Pancreas (tissue), 10 donors: ENCODE measurements at places on chromosomes 13 and 19.

DNA sequence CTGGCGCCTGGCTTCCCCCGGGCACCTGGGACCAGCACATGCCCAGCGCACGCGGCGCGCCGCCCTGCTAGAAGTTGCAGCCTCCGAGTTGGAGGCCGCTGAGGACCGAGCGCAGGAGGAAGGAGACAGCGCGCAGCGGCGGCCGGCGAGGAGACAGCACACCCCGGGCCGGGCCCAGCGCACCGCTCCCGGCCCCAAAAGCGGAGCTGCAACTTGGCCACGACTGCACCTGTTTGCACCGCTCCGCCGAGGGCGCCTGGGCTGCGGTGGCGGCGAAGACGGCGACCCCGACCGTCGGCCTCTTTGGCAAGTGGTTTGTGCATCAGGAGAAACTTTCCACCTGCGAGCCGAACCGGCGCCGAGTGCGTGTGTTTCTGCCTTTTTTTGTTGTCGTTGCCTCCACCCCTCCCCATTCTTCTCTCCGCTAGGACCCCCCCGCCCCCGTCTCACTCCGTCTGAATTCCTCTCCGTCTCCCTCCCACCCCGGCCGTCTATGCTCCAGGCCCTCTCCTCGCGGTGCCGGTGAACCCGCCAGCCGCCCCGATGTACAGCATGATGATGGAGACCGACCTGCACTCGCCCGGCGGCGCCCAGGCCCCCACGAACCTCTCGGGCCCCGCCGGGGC lies at the start of gene SOX1:
TSS of gene SOX1 (plus strand) at position 34 of the 626 bp plus-strand sequence. CDS start at position 544, 510 bp downstream.
- no peak for DNase-seq
- no peak within 1 kb of the TSS for H3K27ac ChIP-seq
- H3K27me3 ChIP-seq = peaks cover 25% of the 10 kb centered on the region
- H3K4me1 ChIP-seq = peaks cover under 1% of the 10 kb centered on the region

DNA sequence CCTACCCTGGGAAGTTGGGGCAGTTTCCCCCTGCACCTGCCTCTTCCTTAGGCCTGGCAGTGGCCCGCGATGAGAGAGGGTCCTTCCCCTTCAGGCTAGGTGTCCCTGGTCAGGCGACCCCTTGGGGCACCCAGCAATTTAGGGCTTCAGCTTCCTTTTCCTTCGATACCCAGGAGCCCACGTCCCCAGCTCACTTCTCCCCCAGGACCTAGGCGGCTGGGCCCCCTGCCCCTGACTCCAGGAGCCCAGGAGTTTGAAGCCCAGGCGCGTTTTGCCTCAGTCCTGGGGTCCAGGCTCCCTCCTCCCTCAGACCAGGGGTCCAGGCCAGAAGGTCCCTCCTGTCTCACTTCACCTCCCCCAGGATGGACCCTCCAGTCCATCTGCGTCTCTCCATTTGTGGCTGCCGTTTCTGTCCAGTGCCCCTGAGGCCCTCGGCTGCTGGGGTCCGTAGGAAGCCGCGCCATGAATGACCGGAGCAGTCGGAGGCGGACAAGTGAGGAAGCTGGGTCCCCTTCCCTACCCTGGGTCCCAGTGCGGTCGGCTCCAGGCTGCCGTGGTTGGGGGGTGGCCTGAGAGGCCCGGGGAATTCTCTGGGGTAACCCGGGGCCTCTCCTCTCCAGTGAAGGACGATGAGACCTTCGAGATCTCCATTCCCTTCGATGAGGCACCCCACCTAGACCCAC lies 714 bp downstream of the CCDC106 start:
- peak; percentile 50 for DNase-seq
- no peaks in the 10 kb centered on the region for H3K36me3 ChIP-seq
- H3K4me3 ChIP-seq = peak overlapping the region; percentile 93
- H3K27me3 ChIP-seq = no peaks in the 10 kb centered on the region

GRCh38 chr13:48210178-48210577 lies 22.8 kb upstream of the ITM2B start:
- no peak overlapping the region for H3K27ac ChIP-seq
- DNase-seq = no peak
- no peaks in the 10 kb centered on the region for H3K27me3 ChIP-seq
- H3K4me3 ChIP-seq = no peak overlapping the region

DNA sequence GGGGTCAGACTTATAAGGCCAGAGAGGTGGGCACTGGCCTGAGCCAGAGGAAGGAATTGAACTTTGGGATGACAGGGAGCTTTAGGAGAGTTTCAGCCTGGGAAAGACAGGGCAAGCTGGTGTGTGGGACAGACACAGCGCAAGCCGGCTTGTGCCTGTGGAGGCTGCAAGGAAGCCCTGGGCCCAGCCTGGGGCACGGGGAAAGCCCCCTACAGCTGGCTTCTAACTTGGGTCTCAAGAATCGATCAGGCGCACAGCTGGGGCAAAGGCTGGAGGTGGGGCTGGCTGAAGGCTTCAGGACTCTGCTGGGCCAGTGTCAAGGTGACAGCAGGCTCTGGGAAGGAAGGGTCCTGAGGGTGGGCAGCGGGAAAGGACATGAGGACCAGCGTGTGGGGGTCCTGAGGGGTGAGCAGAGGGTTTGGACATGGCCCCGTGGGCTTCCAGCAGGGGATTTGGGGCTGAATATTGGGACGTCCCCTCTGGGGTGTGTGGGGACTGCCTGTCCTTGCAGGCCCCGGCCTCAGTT lies 3.0 kb downstream of the PTOV1 start:
- no peaks in the 10 kb centered on the region for H3K27me3 ChIP-seq
- H3K27ac ChIP-seq = no peak overlapping the region
- no peak overlapping the region for H3K4me3 ChIP-seq
- H3K4me1 ChIP-seq = no peaks in the 10 kb centered on the region
- no peaks in the 10 kb centered on the region for H3K36me3 ChIP-seq
- no peak for DNase-seq

DNA sequence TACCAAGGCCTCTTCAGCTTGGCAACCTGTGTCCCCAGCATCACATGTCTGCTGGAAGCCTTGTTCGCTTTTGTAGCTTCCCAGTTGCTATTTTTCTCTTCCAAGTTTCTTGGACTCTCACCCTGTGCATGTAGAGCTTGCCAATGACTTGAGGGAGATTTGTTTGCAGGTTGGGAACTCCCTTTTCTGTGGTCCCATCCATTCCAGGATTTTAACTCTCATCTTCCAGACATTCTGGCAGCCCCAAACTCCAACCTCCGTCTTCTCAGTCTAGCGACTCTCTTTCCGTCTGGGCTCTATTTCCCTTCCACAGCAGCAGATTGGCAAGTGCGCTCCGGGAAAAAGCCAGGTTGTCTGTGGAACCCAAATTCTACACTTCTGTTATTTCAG lies 9.0 kb downstream of the PLAUR start:
- no peaks in the 10 kb centered on the region for H3K27me3 ChIP-seq
- H3K4me3 ChIP-seq = no peak overlapping the region
- no peak for DNase-seq
- no peaks in the 10 kb centered on the region for H3K4me1 ChIP-seq
- H3K27ac ChIP-seq = no peak overlapping the region

- H3K4me3 ChIP-seq = no peak overlapping the region
- H3K27ac ChIP-seq = no peak overlapping the region
- no peaks in the 10 kb centered on the region for H3K4me1 ChIP-seq
- H3K27me3 ChIP-seq = no peaks in the 10 kb centered on the region
Measured at GRCh38 chr13:51935326-51936171, 73.8 kb downstream of the CCDC70 start.

DNA sequence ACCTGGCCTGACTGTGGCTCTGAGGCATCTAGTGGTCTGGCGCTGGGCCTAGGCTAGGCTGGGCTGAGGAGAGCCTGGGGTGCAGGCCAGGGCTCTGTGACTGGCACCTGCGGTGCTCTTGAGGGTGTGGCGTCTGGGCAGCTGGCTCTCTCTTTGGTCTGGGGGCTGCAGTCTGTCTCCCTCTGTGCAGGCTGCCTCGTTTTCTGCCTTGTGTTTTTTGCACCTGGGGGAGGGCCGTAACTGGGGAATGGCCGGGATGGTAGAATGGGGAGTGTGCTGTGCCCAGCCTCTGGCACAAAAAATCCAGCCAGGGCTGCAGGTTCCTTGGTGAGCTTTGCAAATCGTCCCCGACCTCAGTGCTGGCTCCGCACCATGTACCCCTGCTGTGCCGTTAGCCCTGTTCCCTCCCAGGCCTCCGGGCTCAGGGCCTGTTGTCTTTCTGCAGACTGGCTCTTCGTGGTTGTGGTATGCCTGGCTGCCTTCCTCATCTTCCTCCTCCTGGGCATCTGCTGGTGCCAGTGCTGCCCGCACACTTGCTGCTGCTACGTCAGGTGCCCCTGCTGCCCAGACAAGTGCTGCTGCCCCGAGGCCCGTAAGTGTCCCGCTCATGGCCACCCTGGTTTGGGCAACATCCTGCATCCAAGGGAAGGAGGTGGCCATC lies 6.5 kb upstream of the USF2 start:
- H3K4me1 ChIP-seq = peaks cover 10% of the 10 kb centered on the region
- H3K4me3 ChIP-seq = no peak overlapping the region

DNA sequence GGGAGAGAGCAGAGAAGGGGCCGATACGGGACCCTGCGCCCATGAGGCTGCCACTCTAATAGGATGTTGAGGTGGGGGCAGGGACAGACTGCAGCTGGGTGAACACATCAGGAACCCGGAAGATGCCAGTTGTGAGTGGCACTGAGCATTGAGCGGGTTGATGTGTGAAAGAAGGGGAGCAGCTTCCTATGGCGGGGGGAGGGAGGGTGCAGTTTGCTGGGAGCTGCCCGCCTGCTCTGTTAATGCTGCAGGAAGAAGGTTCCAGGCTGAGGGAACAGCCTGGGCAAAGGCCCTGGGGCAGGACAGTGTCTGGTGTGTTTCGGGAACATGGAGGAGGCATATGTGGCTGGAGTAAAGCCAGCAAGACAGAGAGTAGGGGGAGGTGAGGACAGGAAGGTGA lies 29.8 kb downstream of the DNM2 start:
- peak overlapping the region; percentile 91 for H3K27ac ChIP-seq
- H3K4me1 ChIP-seq = peaks cover 84% of the 10 kb centered on the region
- no peak overlapping the region for H3K4me3 ChIP-seq
- no peaks in the 10 kb centered on the region for H3K27me3 ChIP-seq
- H3K36me3 ChIP-seq = no peaks in the 10 kb centered on the region

- H3K36me3 ChIP-seq = no peaks in the 10 kb centered on the region
- H3K4me3 ChIP-seq = no peak overlapping the region
- H3K4me1 ChIP-seq = no peaks in the 10 kb centered on the region
- no peak overlapping the region for H3K27ac ChIP-seq
Measured at GRCh38 chr19:3129112-3129511, 6.7 kb upstream of the GNA15 start.

GRCh38 chr19:56071151-56071550 lies 49.9 kb downstream of the ZNF787 start:
- DNase-seq = no peak
- peaks cover 6% of the 10 kb centered on the region for H3K4me1 ChIP-seq
- no peaks in the 10 kb centered on the region for H3K36me3 ChIP-seq
- no peak overlapping the region for H3K4me3 ChIP-seq
- H3K27ac ChIP-seq = no peak overlapping the region

DNA sequence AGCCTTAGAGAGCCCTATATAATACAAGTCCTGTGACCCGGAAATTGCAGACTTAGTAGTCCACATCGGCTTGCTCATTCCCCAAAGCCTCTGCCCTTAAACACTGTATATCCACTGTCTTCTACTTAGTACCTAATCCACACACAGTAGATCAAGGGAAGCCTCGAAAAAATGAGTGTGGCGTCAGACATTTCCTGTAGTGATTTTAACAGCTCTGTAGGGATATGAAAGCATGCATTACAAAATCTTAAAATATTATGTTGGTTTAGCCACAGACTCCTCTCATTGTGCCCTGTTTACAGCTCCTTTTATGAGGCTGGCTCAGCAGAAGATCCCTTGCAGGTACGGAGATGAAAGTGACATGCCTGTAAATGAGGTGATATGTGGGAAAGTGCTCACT lies 416.3 kb downstream of the LIG4 start:
- DNase-seq = no peak
- H3K4me1 ChIP-seq = no peaks in the 10 kb centered on the region
- no peak overlapping the region for H3K27ac ChIP-seq
- no peaks in the 10 kb centered on the region for H3K36me3 ChIP-seq
- no peak overlapping the region for H3K4me3 ChIP-seq
- no peaks in the 10 kb centered on the region for H3K27me3 ChIP-seq

DNA sequence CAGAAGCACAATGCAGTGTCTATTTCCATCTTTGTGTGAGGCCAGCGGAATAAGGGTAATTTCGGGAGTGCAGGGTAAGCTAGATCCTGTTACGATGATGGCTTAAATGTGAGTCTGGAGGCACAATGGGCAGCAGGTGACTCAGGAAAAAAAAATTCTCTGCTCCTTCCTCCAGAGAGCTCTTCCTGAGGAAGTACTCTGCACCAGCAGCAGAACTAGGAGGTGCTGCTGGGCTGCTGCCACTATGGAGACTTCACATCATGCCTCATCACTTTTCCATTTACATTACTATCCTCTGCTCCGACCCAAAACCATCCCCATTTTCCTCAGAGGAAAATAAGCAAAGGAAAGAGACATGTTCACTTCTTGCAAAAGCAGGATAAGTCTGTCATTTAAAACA lies 282.0 kb downstream of the DNAJC15 start:
- H3K27me3 ChIP-seq = no peaks in the 10 kb centered on the region
- H3K27ac ChIP-seq = no peak overlapping the region
- H3K4me1 ChIP-seq = peaks cover 8% of the 10 kb centered on the region
- DNase-seq = no peak
- no peak overlapping the region for H3K4me3 ChIP-seq
- no peaks in the 10 kb centered on the region for H3K36me3 ChIP-seq

DNA sequence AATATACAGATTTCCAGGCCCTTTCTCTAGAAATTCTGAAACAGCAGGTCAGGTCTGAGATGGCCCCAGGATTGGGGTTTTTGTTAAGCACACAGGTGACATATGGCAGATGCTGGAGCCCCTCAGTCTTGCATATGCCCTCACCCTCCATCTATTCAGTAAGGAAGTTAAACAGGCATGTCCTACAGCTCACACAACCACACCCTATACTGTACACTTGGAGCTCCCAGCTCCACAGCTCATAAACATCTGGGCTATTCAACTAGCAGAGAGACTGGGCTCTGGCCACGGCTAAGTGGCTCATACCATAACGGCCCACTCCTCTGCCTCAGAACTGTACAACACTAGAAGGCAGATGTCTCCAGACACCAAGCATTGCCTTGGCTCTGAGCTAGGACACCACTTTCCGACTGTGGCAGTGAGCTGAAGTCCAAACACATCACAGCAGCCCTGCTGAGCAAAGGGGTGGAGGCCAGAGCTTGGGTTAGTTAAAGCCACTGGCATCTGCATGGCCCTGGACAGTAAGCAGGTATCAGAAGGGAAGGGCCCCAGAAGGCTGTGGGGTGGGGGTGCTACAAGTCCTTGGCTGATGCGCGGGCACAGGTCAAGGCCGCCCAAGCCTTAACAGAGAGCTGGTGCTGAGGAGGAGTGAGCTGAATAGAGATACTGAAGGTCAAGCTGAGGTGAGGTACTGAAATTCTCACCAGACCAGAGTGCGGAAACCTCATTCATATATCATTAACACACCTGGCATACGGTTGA lies 79.1 kb downstream of the ABCC4 start:
- H3K4me1 ChIP-seq = no peaks in the 10 kb centered on the region
- no peaks in the 10 kb centered on the region for H3K36me3 ChIP-seq
- no peak overlapping the region for H3K27ac ChIP-seq
- no peak overlapping the region for H3K4me3 ChIP-seq
- no peaks in the 10 kb centered on the region for H3K27me3 ChIP-seq
